Posterior cingulate gyrus (tissue), 11 donors: ENCODE measurements at places on chromosomes 16 and 17.

DNA sequence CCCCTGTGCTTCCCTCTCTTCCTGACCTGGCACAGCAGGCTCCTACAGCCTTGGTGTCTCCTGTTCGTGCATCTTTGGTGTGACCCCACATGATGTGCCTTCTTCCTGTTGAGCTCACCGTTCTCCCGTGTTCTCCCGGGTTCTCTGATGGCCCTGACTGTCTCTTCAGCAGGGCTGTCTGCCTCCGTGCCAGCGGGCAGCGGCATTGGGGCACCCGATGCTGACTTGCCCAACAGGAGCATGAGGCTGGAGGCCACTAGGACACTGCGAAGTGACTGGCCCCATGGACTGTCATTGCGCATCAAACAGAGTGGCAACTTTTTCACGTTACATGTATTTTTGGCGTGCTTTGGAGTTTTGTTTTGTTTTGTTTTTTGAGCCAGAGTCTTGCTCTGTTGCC lies 22.4 kb downstream of the CRAMP1 start:
- DNase-seq, result no peak

GRCh38 chr17:2978116-2978515 lies 85.3 kb downstream of the OR1D5 start:
- DNase-seq, result no peak

- no peak for DNase-seq
Observed at GRCh38 chr16:4019371-4019791, 96.9 kb downstream of the ADCY9 start.

DNA sequence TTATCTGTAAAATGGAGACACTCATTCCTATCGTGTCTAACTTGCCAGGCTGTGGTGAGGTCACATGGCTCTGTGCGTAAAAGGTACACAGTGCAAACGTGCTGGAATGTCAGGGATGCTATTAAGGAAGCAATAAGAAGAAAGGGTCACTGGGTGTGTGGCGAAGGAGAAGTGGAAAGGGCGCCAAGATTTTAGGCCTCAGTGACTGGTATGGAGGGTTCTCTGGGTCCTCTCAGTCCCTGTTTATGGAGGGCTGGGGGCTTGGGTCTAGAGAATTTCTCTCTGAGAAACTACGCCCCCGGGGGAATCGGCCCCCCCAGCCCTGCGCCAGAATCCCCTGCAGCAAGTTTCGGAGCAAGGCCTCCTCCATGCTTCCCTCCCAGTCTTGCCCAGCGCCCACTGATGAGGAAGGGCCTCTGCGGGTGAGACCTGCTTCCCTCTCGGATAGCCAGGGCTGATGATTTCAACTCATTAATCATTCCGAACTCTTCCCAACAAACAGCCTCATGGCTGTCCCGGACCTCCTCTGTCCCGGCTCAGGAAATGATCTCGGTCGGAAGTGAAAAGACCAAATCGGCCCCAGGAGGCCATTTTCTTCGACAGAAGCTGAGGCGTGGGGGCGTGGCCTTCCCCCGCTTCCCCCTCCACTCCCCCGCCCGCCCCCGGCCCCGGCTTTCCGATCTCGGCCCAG lies 1.2 kb upstream of the HEXIM1 start:
- DNase-seq, result no peak

- DNase-seq, result peak; percentile 96
Observed at GRCh38 chr17:44137891-44138709, 3.6 kb upstream of the HROB start.

DNA sequence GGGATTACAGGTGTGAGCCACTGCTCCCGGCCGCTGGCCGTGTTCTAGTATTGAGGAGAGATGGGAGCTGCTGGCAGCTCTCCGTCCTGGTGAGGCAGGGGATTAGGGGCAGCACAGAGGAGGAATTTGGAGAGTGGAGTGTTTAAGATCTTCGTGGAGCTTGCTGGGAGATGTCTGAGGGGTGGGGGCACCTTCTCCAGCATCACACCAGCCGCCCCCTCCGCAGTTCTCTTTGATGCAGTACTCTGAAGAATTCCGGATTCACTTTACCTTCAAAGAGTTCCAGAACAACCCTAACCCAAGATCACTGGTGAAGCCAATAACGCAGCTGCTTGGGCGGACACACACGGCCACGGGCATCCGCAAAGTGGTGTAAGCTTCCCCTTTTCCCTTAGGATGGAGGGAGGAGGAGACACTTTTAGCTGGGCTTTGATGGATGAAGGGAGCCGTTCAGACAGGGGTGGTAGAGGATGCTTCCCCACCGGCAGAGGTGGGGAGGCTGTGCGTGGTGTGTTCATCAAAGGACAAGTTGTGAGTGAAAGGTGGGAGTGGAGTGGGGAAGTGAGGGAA lies 11.9 kb downstream of the ITGAM start:
- DNase-seq, result no peak

- no peak for DNase-seq
Observed at GRCh38 chr16:56643080-56643778, 4.8 kb downstream of the MT1A start.

DNA sequence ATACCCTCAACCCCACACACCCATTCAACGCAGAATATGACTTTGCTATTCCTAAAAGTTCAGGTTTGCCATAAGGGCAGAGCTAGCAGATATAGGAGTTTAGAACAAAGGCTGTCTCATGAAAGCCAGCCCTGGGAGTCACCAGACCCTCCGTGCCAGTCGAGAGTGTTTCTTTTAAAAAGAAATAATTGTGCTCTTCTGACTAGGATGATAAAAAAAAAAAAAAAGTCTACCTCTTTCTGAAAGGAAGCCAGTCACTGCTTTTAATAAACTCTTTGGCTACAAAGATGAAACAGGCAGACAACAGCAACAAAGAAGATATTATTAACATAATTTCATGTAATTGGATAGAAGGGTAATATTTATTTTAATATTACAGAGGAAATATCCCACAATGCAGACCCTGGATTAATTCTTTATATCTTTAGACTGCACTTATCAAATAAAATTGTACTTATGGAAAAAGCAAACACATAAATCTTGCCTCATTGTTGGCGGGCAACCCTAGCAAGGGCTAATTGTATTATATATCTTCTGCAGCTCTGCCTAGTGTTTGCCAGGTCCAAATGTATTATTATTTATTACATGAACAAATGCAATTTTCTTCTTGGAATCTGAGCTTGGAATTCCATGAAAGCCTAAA lies 277.5 kb upstream of the DYNLRB2 start:
- DNase-seq, result no peak

GRCh38 chr17:27754549-27754948 lies 45.8 kb downstream of the NOS2 start:
- no peak for DNase-seq

DNA sequence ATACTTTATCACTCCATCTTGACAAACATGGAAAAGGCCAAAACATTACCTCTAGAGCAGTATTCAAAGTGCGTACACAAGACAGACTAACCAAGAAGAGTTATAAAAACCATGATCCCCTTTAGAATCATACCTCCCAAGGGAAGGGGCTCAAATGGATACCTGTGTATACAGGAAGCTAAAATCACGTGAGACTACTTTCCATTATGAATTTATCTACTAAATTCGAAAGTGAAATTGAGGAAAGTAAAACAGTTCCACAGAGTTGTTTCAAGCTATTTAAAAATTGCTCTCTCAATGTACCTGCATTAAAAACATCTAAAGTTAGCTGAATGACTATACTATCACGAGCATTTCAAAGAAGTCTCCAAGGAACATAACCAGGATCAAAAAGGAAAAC lies 32.7 kb downstream of the AP1G1 start:
- DNase-seq, result no peak

DNA sequence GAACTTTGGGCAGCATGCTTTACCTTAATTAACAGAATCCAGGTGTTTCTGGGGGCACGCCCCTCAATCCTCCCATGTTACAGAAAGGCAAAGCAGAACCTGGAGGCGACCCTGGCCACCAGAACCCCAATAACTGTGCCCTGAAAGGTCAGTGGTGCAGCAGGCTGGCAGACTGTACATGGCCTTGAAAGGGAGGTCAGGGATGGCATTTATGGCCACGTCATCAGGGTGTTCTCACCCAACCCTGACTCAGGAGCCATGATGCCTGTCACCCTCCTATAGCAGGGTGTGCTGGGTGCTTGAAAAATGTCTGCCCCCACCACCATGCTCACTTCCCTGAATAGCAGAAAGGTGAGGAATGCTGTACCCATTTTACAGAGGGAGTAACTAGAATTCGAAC lies 177.7 kb downstream of the TMEM132E start:
- no peak for DNase-seq

- DNase-seq, result no peak
Observed at GRCh38 chr17:11701911-11702310, 103.6 kb downstream of the DNAH9 start.

- DNase-seq, result no peak
Observed at GRCh38 chr16:58119509-58119845, 9.7 kb downstream of the CFAP20 start.

DNA sequence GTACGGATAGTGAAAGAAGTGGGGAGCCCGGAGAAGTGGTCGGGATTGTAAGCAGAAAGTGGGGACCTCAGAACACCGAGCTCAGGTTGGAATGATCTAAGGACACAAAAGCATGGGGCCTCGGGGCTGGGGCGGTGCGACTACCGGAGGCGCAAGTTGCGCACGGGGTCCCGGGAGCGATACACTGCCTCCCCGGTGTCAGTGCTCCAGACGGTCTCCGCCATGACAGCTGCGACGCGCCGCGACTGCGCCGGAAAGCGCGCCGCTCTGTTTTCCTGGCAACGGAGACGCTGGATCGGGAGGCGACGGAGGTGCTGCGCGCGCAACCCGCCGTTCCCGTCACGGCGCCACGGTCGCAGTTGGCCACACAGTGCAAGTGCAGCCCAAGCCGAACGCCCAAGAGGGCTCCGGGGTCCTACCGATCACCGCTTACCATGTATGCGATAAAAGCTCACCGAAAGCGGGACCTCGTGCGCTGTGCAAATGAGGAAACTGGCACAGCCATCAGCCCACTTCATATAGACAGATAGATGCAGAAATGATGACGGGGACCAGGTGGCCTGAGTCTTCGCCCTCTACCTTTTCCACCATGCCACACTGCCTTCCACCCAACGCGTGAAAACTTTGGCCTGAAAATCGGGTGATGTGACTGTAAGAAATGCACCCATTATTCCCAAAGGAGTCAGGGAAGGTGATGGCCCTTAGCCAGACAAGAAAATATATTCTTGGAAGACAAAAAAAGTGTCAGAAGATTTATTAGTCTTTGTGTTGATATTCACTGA lies at the start of gene MKS1:
MKS1 (minus strand) TSS at position 249 of the 782 bp plus-strand sequence; CDS start at position 224, 25 bp downstream.
- DNase-seq, result peak; percentile 98
